Caco-2 (cell line): ENCODE measurements at places on chromosomes 12 and 14. TPM values are rescaled to one million over a fixed set of nuclear protein-coding genes. Genes with fewer than 3 reads are reported as not detected.

Gene DACT1
- 0.23 and 0.74 TPM in 2 replicates for total RNA-seq

GRCh38 chr14:49424436-49425331, 161.5 kb downstream of the RPS29 start:
- no peaks in the 10 kb centered on the region for H3K27me3 ChIP-seq
- DNase-seq = no peak
- H3K4me1 ChIP-seq = no peaks in the 10 kb centered on the region
- H3K4me3 ChIP-seq = no peak overlapping the region
- H3K36me3 ChIP-seq = no peaks in the 10 kb centered on the region
- H3K27ac ChIP-seq = no peak overlapping the region

DNA sequence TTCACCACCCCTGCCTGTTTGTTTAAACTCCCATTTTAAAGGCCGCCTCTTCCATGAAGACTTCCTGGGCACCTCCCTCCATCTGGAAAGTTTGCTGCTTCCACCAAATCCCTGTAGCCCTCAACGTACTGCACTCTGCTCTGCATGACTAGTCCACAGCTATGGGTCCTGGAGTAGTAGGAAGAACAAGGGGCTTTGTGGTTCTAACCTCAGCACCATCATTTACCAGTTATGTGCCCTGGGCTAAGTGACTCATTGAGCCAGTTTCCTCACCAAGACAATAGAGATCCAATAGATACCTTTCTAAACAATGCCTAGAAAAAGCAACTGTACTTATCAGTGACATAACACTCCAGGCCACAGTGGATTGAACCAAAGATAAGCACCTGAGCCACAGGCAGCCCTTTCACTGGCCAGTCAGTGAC, 8.5 kb upstream of the LTBP2 start:
- no peaks in the 10 kb centered on the region for H3K36me3 ChIP-seq
- H3K4me3 ChIP-seq = no peak overlapping the region
- peaks cover 29% of the 10 kb centered on the region for H3K4me1 ChIP-seq
- DNase-seq = peak; percentile 41
- no peaks in the 10 kb centered on the region for H3K27me3 ChIP-seq

DNA sequence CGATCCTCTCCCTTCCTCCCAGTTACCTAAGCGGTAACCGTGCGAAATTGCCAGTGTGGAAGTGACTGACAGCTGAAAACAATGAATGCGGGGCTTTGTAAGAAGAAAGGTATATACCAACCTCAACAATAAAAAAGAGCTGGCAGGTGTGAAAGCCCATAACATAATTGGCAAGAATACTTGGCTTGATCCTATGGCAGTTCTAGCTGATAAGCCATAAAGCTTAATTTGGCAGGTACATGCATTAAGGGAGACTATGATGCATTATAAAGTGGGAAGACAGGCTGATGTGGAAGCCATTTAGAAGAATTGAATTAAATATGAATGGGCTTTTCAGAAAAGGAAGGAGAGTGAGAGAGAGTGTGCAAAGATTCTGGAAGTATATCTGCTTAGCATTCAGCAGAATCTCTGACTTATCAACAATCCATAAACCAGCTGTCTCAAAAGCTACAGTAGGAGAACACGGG, 71.3 kb downstream of the CRACR2A start:
- DNase-seq = no peak
- H3K36me3 ChIP-seq = no peaks in the 10 kb centered on the region
- H3K4me3 ChIP-seq = no peak overlapping the region
- no peaks in the 10 kb centered on the region for H3K4me1 ChIP-seq

DNA sequence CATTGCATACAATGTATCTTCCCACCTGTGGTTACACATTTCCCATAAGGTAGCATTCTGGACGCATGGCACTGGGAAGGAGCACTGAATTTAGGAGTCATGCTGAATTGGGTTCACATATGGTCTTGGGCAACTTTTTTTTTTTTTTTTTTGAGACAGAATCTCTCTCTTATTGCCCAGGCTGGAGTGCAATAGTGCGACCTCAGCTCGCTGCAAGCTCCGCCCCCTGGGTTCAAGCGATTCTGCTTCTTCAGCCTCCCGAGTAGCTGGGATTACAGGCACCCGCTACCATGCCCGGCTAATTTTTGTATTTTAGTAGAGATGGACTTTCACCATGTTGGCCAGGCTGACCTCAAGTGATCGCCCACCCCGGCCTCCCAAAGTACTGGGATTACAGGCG, 13.3 kb downstream of the DIP2B start:
- no peak overlapping the region for H3K27ac ChIP-seq
- peaks cover 28% of the 10 kb centered on the region for H3K4me1 ChIP-seq
- no peaks in the 10 kb centered on the region for H3K27me3 ChIP-seq
- H3K4me3 ChIP-seq = no peak overlapping the region
- DNase-seq = no peak

DNA sequence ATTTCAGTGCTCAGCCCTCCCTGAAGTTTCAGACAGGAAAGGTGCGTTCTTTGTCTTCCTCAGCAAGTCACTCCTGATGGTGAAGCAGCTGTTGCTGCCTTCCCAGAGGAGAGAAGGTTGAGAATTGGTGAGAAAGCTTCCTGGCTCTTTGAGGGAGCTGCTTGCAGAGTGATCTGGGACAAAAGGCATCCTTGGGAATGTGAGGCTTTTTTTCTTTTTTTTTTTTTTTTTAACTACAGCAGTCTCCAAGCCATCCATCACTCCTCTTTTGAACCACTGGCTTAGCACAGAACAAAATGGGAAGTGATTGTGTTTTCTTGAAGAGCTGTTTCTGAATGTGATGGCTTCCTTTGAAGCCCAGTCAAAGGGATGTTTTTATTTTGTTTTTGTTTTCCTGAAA, 120.4 kb upstream of the LRIG3 start:
- H3K36me3 ChIP-seq = no peaks in the 10 kb centered on the region
- no peak overlapping the region for H3K27ac ChIP-seq
- H3K4me3 ChIP-seq = no peak overlapping the region
- H3K27me3 ChIP-seq = no peaks in the 10 kb centered on the region
- DNase-seq = no peak
- H3K4me1 ChIP-seq = no peaks in the 10 kb centered on the region

DNA sequence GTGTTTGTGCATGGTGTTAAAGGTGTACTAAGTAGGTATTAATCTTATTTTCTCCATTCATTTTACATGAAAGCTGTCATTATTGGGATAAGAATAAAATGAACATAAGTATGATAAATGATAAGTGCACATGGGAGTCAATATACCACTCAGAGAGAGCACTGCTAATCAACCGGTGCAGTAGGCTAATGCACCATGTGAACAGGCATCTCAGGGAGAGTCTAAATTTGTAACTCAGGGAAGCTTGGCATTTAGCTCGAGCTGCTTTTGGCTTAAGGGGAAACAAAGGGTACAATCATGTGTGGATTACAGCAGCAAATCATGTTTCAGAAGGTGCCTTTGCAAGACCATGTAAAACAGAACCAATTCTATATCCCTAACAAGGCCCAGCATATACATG, 127.4 kb downstream of the MGST1 start:
- H3K27ac ChIP-seq = no peak overlapping the region
- H3K36me3 ChIP-seq = no peaks in the 10 kb centered on the region
- no peaks in the 10 kb centered on the region for H3K27me3 ChIP-seq
- no peaks in the 10 kb centered on the region for H3K4me1 ChIP-seq

GRCh38 chr12:46459861-46460545, 87.4 kb upstream of the SLC38A2 start:
- H3K36me3 ChIP-seq = no peaks in the 10 kb centered on the region
- H3K27ac ChIP-seq = no peak overlapping the region
- DNase-seq = no peak
- H3K27me3 ChIP-seq = no peaks in the 10 kb centered on the region
- peaks cover 24% of the 10 kb centered on the region for H3K4me1 ChIP-seq

DNA sequence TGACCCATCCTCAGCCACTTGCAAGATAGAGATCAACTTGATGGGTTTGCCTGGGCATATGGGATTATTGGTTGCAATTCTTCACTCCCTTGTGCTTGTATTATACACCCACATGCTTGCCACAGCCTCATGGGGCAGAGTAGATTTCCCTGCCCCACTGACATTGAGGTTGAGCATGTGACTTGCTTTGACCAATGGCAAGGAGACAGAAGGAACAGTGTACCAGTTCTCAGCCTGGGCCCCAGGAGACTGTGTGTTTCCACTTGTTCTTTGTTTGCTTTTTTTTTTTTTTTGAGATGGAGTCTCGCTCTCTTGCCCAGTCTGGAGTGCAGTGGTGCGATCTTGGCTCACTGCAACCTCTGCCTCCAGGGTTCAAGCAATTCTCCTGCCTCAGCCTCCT, 31.8 kb downstream of the CALM1 start:
- H3K4me3 ChIP-seq = no peak overlapping the region
- no peaks in the 10 kb centered on the region for H3K36me3 ChIP-seq
- no peak for DNase-seq
- H3K4me1 ChIP-seq = no peaks in the 10 kb centered on the region

- DNase-seq = no peak
- no peaks in the 10 kb centered on the region for H3K27me3 ChIP-seq
Measured at GRCh38 chr12:124901003-124901402, 13.4 kb downstream of the UBC start.

- H3K27ac ChIP-seq = no peak overlapping the region
- no peak for DNase-seq
- H3K4me3 ChIP-seq = no peak overlapping the region
- H3K27me3 ChIP-seq = no peaks in the 10 kb centered on the region
- H3K4me1 ChIP-seq = no peaks in the 10 kb centered on the region
- H3K36me3 ChIP-seq = no peaks in the 10 kb centered on the region
Measured at GRCh38 chr12:103762473-103762872, 78.6 kb downstream of the NT5DC3 start.

- H3K4me3 ChIP-seq = no peak overlapping the region
- DNase-seq = no peak
- peaks cover 54% of the 10 kb centered on the region for H3K4me1 ChIP-seq
- no peaks in the 10 kb centered on the region for H3K27me3 ChIP-seq
- H3K36me3 ChIP-seq = peaks cover 12% of the 10 kb centered on the region
Measured at GRCh38 chr14:64725879-64726584, 21.8 kb downstream of the PLEKHG3 start.
